Thyroid gland (tissue), 4 donors: ENCODE measurements at places on chromosomes 13 and 19.

GRCh38 chr13:76383676-76384461 lies 502.3 kb downstream of the KCTD12 start:
- no peak for DNase-seq

DNA sequence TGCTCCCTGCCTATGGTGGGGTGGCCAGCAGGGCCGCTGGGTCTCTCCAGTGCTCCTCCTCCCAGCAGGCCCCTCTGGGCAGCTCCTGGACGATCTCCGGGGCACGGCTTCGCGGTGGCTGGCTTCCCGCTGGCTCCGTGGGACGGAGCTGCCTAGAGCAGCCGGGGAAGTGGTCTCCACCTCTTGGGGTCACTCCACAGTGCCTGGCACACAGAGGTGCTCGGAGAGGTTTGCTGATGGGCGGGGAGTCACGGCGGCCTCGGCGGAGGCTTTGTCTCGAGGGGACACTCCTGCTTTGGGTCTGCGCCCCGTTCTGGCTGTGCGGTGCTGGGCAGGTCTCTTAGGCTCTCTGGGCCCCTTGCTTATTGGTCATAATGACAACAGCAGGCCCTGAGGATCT lies 9.9 kb upstream of the CACTIN start:
- no peak for DNase-seq

- no peak for DNase-seq
Observed at GRCh38 chr19:24063295-24063694, 23.7 kb upstream of the ZNF254 start.

DNA sequence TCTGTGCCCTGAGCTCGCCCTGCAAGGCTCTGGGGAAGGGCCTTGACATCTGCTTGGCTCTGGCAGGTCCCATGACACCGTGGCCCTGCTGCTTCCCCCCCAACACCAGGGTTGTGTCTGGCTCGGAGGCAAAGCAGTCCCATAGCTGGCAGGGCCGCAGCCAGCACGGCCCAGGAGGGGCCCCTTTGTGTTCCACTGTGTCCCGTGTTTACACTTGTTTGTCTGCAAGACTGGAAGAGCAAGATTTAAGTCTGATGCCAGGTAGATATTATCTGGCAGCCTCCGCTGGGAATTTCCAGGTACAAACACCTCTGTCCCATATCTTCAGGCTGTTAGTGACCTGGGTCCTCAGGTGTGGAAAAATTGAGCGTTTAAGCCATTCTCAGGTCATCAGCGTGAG lies 44.3 kb downstream of the MCF2L start:
- no peak for DNase-seq

DNA sequence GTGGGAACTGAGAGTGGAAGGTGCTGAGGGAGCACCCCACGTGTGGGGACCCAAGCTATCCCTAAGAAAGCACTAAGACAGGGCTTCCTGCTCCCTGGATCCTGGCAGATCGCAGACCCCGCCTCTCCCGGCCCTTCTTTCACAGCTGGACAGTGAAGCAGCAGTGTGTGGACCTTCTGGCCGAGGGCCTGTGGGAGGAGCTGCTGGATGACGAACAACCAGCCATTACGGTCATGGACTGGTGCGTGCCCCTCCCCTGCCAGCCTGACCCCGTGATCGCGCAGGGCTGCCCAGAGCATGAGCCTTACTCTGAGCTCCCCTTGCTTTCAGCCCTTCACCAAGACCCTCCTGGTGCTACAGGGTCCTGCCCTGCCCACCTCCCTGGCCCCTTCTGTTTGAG lies 2.3 kb downstream of the NCCRP1 start:
- peak; percentile 87 for DNase-seq

GRCh38 chr13:72561791-72562190 lies 165.6 kb downstream of the MZT1 start:
- DNase-seq = no peak

DNA sequence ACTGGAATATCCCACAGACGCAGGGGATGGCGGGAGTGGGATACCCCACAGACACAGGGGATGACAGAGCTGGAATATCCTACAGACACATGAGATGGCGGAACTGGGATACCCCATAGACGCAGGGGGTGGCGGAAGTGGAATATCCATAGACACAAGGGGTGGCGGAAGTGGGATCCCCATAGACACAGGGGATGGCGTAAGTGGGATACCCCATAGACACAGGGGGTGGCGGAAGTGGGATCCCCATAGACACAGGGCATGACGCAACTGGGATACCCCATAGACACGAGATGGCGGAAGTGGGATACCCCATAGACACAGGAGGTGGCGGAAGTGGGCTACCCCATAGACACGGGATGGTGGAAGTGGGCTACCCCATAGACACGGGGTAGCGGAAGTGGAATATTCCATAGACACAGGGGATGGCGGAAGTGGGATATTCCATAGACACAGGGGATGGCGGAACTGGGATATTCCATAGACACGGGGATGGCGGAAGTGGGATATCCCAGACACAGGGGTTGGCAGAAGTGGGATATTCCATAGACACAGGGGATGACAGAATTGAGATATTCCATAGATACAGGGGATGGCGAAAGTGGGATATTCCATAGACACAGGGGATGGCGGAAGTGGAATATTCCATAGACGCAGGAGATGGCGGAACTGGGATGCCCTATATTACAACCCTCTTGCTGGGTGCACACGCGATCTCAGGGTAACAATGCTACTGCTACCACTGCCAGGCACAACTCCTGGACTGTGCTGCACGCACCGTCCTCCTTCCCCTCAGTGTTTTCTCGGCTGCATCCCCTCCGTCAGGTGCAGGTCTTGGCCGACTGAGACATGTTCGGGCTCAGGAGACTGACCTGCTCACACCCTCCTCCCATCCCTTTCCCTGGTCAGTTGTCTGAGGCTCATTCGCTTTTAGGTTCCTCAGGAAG lies 28.1 kb downstream of the ZNF787 start:
- DNase-seq = no peak

DNA sequence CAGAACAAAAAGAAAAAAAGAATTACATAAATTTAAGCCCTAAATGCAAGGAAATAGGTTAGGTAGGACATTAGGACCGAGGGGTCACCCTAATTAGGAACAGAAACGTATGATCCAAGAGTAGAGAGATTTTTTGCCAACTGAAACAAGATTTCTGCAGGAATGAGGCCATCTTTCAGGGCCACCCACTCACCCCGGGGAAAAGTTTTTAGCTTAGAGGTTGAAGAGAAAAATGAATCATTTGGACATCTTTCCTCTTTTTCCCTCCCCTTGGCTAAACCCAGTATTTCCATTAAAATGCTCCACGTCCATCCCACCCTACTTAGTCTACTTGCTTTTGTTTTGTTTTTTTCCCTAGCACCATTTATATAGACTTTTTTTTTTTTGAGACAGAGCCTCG lies 10.6 kb upstream of the PNMA8A start:
- DNase-seq = no peak

DNA sequence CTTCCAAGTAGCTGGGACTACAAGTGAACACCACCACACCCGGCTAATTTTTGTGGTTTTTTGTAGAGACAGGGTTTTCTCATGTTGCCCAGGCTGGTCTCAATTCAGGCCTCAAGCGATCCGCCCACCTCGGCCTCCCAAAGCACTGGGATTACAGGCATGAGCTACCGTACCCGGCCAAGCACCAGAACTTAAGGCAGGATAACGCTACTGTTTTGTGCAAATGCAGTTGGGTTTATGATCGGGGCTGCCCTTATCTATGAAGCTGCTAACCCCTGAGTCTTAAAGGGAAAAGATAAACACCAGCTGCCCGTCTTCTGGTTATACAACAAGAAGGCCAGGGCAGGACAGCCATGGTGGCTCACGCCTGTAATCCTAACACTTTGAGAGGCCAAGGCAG lies 12.6 kb upstream of the TM6SF2 start:
- no peak for DNase-seq

DNA sequence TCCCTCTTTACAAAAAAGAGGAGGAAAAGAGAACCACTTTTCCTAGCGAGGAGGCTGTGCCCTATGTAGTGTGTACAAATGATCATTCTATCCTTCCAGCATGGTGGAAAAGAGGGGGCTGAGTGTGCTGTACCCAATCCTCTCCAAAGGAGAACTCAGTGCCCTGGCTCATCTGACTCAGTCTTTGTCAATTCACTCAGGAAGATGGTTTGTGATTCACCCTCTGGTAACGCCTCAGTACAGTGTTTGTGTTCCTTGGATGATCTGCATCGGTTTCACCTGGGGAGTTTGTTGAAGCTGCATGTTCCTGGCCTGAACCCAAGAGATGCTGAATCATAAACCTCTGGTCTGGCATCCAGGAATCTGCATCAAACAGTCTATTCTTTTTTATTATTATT lies 18.3 kb upstream of the ENOX1 start:
- no peak for DNase-seq

- no peak for DNase-seq
Observed at GRCh38 chr19:882871-883497, 10.0 kb downstream of the MED16 start.

GRCh38 chr19:28793391-28794168 lies 419.4 kb downstream of the UQCRFS1 start:
- peak; percentile 21 for DNase-seq

DNA sequence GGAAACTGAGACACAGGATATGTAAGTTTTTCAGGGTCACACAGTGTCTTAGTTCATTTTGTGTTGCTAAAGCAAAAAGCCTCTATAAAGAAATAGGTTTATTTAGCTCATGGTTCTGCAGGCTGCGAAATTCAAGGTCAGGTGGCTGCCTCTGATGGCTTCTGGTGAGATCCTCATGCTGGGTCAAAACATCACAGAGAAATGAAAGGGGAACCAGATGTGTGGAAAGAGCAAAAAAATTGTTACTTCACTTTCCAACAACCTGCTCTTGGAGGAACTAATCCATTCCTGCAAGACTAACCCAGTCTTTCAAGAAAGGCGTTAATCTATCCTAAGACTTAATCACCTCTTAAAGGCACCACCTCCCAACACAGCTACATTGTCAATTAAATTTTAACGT lies 64.2 kb upstream of the UBL3 start:
- DNase-seq = no peak

- DNase-seq = no peak
Observed at GRCh38 chr13:111121506-111121905, 6.4 kb downstream of the ARHGEF7 start.
